ENCODE measurements at places on chromosomes 7 and 10.
A peak's percentile ranks its signal among the peaks of the same experiment; 100 is the strongest.

- DNase-seq: no peak
These were observed 5.1 kb upstream of the SH2D4B start for GRCh38 chr10:80532571-80532970.

GRCh38 chr7:117148971-117149370, 173.9 kb downstream of the WNT2 start:
- no peak for DNase-seq

DNA sequence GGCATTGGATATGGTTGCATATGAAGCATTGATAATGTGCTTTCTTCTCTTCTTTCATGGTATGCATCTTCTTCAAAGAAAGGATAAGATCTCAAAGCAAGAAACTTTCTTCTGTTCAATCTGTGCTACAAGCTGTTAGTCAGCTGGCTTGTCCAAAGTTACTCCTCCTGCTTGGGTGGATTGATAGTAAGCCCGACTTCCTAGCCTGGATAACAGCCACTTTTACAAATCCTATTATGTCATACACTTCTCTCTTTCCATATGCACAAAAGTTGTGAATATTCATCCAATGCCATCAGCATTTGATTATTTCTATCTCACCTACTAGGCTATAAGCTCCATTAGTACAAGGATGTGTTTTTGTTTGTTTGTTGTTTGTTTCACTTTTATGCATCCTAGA, 891.0 kb upstream of the SORCS1 start:
- no peak for DNase-seq

- DNase-seq: no peak
These were observed 267.2 kb downstream of the GLRX3 start for GRCh38 chr10:130403153-130404075.

DNA sequence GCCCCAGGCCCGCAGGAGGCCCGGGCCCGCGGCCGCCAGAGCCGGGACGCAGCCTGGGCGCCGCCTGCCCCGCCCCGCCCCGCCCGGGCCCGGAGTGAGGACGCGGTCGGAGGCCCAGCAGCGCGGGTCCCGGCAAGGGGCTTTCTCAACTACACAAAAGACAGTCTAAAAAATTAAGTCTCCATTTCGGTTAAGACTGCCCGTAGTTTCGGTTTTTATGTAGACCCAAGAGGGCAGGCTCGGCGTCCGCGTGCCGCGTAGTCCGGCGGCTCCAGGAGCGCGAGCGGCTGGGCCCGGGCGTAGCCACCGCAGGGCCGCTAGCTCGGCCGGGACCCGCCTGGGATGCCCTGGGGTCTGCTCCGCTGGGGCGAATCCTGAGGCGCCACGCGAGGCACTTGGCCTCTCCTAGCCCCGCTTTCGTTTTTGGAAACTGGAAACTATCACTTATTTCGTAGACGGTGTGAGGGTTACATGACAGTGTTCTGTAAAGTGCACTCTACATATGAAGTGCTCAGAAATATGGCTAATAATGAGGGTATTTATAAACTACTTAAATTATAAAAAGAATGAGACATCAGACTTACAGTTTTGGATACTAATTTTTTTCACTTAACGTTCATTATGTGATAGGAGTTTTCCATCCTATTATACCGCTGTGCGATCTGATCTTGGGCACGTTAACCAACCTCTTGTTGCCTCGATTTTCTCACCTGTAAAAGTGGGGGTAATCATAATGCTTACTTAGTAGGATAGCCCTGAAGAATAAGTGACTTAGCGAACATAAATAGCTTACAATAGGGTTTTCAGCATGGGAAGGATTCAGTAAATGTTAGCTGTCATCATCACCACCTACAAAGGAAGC, 573 bp downstream of the BLVRA start:
- peak; percentile 8 for DNase-seq

- DNase-seq: no peak
These were observed 152.1 kb downstream of the GFRA1 start for GRCh38 chr10:116120688-116121455.

- no peak for DNase-seq
These were observed 190.2 kb upstream of the HABP2 start for GRCh38 chr10:113362645-113363091.

DNA sequence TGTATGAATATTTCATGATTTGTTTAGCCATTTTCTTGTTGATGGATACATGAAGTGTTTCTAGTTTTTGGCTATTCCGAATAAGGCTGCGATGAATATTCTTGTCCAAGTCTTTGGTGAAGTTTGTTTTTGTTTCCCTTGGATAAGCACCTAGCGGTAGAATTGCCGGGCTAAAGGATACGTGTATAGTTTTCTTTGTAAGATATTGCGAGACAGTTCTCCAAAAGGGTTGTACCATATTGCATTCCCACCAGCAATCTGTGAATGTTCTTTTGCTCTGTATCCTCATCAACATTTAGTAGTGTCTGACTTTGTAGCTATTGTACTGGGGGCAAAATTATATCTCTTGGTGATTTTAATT, 142.6 kb downstream of the DOCK1 start:
- DNase-seq: no peak

DNA sequence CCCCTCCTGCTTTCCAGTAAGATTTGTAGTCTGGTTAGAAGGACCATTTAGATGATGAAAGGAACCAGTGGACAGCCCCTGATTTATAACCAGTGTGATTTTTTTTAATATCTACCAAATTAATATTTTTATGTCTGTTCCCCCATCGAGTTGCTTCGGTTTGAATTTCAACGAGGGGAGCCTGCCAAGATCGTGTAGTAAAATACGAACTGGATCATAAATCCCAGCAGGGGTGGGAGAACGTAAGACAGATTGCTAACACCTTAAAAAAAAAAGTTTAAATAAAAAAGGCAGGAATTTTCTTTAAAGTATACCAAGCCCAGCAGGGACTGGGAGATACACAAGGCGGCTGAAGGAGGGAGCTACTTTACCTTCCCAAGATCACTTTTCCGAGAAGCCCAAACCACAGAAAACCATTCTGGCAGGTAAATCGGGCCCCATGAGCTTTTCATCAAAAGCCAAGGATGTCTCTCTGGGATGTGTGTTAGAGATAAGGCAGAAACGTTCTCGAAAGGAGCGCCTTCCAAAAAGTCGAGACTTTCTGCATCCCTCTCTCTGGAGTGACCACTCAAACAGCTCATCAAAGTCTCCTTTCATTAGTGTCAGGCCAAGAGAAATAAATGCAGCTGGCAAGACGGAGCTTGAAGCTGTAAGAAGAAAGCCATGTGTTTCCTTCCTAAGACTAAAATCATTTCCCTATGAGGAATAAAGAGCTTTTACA, 270.5 kb upstream of the NFE2L3 start:
- DNase-seq: no peak

DNA sequence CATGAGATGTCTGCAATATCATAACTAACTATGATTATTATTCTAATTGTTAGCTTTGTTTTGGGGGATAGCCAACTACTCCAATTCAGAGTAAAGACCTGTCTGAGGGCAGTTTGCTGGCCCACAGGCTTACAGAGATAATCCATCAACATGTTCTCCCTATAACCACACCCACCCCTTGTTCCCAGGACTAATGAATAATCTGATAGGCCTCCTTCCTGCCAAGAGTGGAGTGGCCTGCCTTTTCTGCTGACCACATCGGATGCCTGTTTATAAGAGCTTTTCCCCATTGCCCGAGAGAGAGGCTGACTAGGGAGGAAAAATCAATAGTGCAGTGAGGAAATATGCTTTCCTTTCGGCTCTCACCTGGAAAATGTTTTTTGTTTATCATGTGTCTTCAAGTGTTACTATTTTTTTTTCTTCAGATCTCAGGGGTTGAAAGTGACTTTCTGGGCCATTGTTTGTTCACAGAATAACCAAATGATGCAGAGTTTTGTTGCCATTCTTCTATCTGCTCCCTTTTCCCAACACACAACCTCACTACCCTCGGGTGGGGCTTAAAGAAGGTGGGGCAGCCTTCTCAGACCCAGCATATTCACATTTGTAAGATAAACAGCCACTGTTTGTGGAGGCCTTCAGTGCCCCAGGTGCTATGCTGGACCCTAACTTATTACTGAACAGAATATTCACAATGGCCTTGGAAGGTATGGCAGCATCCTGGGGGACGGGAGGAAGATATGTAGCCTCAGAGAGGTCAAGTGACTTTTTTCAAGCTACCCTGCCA, 38.4 kb downstream of the PLPP4 start:
- DNase-seq: no peak

DNA sequence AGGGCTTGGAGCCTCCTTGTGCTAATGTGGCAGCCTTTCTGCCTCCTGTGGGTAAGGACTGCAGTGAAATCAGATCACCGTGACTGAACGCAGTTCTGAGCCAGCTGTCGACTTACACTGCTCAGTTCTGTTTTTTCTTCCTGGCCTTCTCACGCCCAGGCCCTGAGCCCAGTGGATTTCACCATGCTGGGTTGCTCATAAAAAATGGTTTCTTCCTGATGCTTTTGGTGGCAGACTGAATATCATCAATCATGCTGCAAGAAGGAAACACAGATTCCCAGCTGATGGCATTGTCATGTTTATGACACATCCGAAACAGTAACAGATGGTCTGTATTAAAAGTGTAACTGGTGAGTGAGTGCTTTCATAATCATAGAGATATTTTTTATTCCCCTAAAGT, 389.6 kb downstream of the GALNT17 start:
- no peak for DNase-seq

DNA sequence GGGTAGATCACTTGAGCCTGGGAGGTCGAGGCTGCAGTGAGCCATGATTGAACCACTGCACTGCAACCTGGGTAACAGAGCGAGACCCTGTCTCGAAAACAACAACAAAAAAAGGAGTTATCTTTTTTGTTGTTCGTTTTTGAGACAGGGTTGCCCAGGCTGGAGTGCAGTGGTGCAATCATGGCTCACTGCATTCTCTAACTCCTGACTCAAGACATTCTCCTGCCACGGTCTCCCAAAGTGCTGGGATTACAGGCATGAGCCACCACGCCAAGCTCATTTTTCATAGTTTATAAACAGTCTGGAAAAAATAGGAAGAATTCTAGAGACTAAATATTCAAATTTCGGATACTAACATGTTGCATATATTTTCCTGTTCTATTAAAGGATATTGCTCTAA, 29.4 kb downstream of the SFXN4 start:
- no peak for DNase-seq

DNA sequence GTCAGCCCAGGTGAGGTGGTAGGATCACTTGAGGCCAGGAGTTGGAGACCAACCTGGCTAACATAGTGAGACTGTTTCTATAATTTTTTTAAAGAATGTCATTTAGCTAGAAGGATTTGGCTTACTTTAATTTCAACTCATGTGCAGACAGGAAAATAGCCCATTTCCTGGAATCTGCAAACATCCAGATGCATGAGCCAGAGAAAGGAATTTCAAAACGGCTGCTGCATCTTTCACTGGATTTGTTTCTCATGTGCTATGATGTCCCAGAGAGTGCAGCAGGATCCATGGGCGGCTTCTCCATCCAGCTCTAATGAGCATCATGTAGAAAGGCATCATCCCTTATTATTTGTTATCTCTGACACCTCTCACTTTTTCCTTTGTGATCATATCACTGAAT, 149.3 kb downstream of the GALNT17 start:
- DNase-seq: no peak

DNA sequence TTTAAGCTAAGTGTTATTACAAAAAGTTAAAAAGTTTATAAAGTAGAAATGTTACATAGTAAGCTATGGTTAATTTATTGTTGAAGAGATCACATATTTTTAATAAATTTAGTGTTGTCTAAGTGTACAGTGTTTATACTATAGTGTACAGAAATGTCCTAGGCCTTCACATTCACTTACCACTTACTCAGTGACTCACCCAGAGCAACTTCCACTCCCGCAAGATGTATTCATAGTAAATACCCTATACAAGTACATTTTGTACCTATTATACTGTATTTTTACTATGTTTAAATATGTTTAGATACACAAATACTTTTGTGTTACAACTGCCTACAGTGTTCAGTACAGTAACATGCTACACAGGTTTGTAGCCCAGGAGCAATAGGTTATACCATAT, 69.2 kb downstream of the DNAJC1 start:
- DNase-seq: no peak

DNA sequence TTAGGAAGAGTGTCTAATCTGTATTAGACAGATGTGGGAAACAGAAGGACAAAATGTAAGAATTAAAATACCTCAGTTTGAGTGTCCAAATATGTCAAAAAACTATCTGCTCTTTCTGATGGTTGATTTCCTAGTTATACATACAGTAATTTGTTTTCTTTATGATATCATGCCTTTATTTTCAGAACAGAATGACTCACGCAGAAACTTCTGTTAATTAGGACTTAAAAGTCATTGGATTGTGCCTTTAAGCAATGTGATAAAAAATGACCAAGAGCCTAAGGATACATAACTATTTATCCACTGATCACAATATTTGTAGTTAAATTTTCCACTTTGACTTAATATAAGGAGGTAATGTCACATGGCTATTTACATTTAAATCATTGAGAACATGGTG, 206.7 kb upstream of the PTPRZ1 start:
- DNase-seq: no peak

GRCh38 chr10:28248092-28248491, 54.8 kb downstream of the MPP7 start:
- DNase-seq: no peak

- DNase-seq: no peak
These were observed 175.3 kb upstream of the SH2B2 start for GRCh38 chr7:102111061-102112041.

DNA sequence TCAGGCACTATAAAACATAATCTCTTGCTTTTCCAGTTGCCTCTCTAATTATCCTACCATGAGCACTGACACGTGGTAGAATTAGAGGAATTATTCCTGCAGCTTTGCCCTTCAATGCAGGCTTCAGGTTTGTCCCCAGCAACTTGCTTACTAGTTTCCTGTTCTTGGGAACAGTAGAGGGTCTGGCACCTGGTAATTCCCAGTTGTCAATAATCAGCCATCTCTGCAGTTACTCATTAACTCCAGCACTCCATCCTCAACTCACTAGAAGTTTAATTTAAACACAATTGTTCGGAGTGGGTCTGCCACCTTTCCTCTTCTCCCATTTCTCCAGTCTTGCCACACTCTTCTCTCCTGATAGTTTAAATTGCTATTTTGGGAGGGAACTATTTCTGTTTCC, 324.3 kb upstream of the KIAA1217 start:
- DNase-seq: no peak
